ENCODE measurements at places on chromosomes 3 and 15.
A peak's percentile ranks its signal among the peaks of the same experiment; 100 is the strongest.

DNA sequence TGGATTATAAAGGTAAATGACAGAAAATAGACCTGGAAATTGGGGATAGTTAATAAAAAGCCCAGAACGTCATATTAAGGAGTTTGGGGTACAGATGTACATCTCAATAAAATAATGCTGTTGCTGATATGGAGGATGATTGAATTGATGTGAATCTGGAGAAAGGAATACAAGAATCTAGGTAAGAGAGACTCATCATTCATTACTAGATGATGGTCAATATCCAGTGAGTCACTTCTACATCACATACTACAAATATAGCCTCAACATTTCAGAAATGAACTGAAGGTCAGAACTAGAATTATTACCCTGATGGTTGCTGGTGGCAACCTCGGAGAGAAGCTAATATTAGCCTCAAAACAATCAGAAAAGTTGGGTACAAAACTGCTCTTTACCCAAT, 37.6 kb upstream of the P3H2 start:
- DNase-seq, result no peak

- DNase-seq, result no peak
Observed at GRCh38 chr15:72919936-72920465, 132.3 kb upstream of the NEO1 start.

- no peak for DNase-seq
Observed at GRCh38 chr3:112403103-112403502, 70.1 kb downstream of the CD200 start.

DNA sequence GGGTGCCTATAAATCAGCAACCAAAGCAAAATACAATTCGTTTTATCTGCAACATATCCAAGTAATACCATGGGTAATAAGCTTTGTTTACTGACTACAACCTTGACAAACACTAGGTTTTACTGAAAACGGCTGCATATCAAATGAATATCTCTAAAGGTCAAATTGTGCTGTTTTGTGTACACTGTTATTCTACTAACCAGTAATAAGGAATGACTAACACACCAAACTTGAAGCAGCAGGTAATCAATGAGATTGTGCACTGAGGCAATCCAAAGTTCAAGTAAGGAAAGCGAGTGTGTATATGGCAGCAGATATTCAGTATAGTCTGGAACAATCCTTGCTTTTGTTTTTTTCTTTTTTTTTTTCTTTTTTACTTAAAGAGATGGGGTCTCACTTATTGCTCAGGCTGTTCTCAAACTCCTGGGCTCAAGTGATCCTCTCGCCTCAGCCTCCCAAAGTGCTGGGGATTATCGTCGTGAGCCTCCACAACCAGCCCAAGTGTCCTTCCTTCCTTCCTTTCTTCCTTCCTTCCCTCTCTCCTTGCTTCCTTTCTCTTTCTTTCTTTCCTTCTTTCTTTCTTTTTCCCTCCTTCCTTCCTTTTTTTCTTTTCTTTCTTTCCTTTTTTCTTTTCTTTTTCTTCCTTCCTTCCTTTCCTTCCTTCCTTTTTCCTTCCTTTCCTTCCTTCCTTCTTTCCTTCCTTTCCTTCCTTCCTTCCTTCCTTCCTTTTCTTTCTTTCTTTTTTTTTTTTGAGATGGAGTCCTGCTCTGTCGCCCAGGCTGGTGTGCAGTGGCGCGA, 34.9 kb downstream of the AP3S2 start:
- DNase-seq, result no peak

DNA sequence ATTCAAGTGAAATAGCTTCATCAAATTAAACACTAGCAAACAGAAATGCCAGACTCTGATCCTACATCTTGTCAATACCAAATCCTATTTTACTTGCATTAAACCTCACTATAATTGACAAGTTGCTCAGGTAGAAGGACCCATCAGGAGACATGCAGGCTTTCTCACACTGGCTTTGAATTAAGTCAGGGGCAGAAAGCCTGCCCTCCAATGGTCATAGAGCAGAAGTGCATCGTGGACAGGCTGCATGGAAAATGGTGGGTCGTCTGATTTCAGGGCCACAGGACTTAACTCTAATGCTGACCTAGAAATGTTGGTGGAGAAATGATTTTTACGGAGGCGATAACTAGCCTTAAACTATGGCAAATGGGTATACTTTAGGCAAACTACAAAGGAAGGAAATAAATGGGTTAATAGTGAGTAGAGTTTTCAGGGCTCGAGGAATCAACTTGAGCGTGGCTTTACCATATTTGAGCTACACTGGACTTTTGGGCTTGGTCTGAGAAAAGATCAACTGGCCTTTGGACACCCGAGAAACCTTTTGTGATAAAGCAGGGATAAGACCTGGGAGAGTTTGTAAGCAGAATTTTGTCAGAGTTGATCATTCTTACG, 283.9 kb downstream of the GRM7 start:
- DNase-seq, result peak; percentile 2

GRCh38 chr3:113245761-113246161, 34.4 kb downstream of the BOC start:
- no peak for DNase-seq

DNA sequence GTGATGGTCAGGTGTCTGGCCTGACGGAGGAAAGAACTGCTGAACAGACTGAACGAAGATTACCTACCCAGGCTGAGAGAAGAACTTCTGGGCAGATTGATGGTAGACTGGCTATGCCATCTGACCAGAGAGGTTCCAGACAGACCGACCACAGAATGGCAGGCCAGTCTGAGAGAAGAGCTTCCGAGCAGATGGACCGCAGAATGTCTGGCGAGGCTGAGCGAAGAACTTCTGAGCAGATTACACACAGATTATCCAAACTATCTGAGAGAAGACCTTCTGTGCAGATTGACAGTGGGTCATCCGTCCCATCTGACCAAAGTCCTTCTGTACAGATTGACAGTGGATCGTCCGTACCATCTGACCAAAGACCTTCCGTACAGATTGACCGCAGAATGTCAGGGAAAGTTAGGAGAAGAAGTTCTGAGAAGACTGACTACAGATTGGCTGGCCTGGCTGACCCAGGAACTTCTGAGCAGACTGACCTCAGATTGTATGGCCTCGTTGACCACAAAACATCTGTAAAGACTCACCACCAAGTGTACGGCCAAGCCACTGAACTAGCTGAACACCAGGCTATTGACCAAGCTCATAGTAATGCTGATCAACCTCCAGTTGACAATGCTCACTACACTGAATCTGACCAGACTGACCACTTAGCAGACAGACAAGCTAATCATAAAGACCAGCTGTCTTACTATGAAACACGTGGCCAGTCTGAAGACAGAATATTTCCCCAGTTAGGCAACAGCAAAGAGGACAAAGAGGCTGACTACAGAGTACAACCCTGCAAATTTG, 812 bp downstream of the TEX55 start:
- no peak for DNase-seq

DNA sequence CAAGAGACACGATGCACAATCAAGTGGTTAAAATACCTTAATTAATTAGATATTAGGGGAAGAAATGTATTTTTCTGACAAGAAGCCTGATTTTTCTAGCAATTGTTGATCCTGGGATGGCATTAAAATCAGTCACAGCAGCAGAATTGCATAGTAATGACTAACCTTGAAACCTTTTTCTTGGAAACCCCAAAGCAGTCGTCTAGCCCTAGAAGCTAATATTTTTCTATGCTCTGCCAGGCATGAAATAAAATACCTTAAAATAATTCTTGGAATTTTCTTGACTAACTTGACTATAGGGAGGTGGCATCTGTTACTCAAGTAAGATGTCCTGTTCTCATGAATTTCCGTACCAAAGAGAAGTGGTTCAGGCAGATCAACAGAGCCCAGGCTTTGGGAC, 204.1 kb downstream of the THRB start:
- DNase-seq, result no peak

DNA sequence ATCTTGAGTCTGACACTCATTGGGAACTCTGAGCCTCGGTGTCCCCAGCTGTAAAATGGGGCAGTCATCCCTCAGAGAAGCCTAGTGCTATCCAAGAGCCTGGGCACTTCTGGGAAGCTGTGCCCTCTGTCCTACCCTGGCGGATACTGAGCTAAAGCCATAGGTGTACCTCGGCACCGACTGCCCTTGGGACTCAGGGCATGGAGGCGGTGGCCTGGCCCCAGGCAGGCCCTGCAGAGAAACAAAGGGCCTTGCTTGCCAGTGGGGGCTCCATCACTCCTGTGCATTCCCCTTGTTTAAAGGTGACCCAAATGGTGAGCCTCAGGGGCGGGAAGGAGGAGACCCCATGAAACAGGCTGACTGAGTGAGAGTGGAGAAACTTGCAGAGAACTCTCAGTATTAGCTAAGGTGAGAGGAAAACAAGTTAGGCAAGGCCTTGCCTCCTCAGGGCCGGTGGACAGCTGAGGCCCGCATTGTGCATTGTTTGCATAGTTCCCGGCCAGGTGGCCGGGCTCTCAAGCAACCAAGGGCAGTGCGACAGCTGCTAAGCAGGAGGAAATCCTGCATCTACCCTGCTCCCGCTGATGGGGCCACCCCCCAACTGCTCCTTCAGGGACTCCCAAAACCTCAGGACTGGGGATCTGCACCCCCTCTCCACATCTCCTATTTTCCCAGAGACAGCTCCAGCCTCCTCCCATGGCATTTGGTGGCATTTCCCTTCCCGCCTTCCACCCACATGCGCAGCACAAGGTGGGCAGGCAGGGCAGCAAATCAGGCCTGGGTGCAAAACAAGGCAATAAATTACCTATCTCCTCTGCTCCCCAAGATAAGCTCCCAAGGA, 4.3 kb downstream of the PFKFB4 start:
- DNase-seq, result no peak

DNA sequence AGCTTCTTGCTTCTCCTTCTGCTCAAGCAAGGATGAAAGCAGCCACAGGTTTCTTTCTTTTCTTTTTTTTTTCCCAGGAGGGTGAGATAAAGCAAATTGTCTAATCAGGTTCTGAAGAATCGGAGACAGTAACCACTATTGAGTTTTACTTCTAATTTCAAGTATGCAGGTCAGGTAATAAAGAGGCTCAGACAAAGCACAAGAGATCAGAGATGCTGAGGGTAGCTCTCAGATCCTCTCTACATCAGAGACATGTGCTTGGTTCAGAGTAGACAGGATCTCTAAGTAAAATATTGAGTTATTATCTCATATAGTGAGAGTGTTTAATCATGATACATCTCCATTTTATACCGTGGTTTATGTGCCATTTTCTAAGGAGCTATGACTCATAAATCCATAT, 168.5 kb downstream of the NFKBIZ start:
- DNase-seq, result no peak

DNA sequence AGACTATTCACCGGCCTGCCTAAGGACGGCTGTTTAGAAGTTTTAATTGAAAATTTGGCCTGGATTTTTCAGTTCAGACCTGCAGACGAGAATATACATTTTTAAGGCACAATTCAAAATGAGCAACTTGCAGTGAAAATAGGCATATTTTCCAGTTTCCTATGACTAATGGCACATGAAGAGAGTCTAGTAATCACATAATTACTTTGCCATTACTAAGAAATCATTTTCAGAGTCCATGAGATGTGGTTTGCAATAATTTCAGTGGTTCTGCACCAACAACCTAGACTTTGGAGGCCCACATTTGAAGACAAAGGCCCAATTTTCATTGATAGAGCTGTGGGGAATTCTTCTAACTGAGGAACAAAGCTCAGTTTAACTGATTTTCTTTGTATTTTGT, 205.3 kb downstream of the SOX2 start:
- DNase-seq, result no peak

GRCh38 chr3:179702271-179702947, 49.6 kb downstream of the USP13 start:
- DNase-seq, result no peak

GRCh38 chr3:1953536-1953935, 145.1 kb upstream of the CNTN4 start:
- no peak for DNase-seq

DNA sequence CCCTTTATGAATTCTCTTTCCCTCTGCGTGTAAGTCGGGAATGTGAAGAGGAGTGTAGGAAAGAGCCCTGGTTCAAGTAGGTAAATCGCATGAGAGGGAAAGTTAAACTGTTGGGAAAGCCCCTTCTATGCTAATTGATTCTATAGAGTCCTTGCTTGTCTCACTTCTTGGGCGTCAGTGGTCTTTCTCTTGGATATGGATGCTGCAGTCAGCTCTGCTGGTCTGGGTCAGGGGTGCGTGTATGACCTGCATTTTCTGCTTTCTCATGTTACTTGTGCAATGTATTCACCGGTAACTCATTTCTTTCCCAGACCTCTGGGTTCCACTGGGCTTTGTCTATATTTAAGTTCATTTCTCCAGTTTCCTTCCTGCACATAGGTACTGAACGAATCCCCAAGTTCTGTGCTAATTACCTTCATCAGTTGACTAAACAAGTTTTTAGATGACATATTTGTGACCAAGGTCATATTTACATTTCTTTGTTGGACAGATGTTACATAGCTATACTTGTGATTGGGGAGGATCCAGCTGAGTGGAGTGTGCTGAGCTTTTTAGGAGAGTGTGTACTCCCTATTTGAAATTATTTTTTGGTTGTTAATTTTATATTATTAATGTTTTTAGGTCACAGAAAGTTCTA, 1.4 kb downstream of the SETD5 start:
- no peak for DNase-seq

DNA sequence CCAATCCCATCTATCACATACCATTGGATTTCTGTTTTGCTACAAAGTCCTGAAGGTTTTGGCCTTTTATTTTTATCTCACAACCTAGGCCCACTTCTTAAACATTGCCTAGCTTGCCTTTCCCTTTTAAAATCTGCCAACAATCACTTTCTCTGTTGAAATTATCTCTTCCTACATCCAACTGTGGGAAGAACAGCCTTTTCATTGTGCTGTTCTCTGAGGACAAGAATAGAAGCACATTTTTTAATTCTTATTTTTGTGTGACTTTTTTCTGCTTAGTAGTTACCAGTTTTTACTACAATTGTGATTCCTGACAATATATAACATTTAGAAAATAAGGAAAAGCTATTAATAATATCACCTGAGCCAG, 159.2 kb downstream of the CNTN6 start:
- DNase-seq, result no peak

DNA sequence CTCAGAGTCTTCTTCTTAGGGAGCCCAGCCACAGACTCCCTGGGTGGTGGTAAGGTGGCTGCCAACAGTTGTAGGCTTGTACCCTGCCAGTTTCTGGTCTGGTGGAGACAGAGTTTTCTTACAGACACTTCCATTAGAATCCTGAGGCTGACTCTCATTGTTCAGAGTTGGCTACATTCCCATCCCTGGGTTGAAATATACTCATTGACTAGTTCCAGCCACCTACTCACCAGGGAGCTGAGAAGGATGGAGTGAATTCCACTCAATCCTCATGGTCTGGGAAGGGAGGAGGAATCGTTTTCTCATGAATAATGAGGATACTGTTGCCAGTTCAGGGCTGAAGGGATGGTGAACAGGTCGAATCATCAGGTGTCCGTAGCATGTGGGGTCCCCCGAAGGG, 226.5 kb upstream of the PROK2 start:
- DNase-seq, result no peak

DNA sequence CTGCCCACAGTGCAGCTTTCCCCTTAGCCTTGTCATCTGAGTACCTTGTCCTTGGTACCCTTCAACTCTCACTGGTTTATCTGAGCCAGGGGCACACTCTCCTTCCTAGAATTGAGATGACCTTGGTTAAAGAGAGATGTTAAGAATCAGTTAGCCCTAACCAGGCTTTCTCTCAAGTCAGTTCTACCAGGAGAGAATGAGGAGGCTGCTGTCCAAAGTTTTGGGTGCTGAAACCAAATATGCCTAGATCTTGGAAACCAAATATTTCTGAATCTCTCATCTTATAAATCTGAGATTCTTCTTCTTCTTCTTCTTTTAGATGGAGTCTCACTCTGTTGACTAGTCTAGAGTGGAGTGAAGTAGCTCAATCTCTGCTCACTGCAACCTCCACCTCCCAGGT, 12.0 kb upstream of the CTXND1 start:
- DNase-seq, result no peak

GRCh38 chr15:94477913-94478553, 246.7 kb downstream of the MCTP2 start:
- no peak for DNase-seq

GRCh38 chr3:186985661-186986364, 55.5 kb downstream of the ST6GAL1 start:
- DNase-seq, result no peak

All from NCI-H460 (cell line).